Activated T-cell treated with anti-CD3 and anti-CD28 coated beads, Interleukin-2, amount 50 U/mL, for 72 hours (primary cell): ENCODE measurements at places on chromosomes 5 and 9.

- no peak for DNase-seq
These were observed 24.1 kb downstream of the WWC1 start for GRCh38 chr5:168315416-168316138.

- DNase-seq: no peak
These were observed 66.1 kb upstream of the TYRP1 start for GRCh38 chr9:12627096-12627495.

DNA sequence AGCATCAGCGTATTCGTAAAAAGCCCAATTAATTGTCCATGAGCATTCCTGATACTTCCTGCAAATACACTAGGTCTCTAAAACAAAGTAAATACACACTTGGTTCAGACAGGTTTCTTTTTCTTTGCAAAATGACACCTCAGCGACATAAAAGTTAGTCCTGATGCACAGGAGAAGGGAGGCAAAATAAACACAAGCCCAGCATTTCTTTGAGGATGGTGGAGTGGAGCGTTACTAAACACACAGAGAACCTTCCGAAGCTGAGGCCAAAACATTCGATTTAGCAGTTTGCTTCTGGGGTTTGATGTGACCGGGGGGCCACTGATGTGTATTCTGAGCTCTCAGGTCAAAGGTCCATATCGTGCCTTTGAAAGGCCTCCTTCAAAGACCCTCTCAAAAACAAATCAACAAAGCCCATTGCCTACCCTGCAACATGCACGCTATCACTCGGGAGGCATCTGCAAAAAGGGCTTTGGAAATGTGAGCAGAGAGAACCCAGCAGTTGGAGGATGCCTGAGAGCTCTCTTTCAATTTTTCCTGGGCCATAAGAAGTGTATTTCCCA is 268.4 kb upstream of the PANK3 start:
- DNase-seq: no peak

- DNase-seq: no peak
These were observed 66.2 kb downstream of the EXOSC2 start for GRCh38 chr9:130759738-130760137.

DNA sequence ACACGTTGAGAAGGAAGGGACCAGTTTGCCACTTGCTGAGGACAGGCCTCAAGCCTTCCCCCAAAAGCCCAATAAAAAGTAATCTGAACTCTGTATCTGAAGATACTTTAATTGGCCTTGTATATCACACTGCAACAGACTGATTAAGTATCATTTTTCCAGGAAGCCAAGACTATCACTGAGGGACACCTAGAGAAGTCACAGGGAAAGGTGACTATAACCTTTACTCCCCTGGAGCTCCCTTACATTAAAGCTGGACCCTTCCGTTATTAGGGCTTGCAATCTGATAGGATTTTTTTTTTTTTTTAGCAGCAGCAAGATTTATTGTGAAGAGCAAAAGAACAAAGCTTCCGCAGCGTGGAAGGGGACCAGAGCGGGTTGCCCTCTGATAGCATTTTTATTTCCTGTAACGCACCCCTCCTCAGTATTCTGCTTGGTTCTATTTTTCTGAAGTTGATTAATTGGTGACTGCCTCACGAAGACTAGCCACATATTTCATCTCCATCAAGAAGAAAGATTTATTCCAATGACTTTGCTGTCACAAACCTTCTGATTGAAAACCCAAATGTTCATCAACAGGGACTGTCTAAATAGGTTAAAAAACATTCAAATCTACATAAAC is 2.7 kb downstream of the CDC14B start:
- no peak for DNase-seq

DNA sequence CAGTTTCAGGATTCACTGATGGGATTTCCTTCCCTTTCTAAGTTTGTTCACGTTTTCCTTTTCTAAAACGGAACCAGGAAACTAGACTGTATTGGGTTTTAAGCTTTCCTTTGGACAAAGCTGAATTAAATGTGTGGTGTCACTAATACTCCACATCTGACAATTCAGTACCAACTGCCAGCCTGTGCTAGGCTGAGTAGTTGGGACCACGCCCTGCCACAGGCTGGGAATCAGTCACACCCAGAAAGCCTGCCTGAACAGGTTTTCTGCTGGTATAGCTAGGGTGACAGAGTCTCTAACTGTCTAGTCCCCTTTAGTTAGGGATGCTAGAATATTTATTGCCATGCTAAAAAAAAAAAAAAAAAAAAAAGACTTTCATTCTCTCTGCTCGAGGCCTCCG is 15.6 kb downstream of the SPACA9 start:
- DNase-seq: no peak

DNA sequence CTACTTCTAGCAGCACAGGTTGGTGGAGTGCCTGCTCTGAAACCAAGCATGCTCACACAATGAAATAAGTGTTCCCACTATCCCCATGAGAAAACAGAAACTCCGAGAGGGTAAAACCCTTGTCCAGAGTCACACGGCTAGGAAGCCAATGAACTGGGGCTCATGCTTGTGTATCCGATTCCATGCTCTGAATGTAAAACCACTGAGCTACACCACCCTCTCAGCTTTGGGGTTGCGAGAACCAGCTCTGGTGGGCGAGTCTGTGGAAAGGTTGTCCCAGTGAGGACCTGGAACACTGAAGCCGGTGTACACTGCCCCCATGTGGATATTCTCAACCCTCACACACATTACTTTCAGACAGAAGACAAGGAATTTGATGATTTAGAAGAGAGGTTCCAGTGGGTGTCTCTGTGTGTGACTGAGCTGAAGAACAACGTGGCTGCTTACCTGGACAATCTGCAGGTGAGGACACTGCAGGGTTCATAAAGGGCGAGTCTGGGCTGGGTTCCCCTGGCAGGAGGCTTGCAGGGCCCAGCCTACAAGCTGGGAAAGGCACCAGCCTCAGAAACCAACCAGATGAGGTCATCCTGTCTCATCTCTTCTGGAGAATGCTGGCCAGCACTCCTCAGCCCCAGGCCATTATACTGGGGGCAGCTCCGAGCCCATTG is 37.4 kb downstream of the ARHGEF37 start:
- DNase-seq: peak; percentile 28

- no peak for DNase-seq
These were observed 368 bp downstream of the SURF1 start for GRCh38 chr9:133355881-133356357.

- peak; percentile 64 for DNase-seq
These were observed 154.8 kb downstream of the PAX5 start for GRCh38 chr9:36878986-36879982.

DNA sequence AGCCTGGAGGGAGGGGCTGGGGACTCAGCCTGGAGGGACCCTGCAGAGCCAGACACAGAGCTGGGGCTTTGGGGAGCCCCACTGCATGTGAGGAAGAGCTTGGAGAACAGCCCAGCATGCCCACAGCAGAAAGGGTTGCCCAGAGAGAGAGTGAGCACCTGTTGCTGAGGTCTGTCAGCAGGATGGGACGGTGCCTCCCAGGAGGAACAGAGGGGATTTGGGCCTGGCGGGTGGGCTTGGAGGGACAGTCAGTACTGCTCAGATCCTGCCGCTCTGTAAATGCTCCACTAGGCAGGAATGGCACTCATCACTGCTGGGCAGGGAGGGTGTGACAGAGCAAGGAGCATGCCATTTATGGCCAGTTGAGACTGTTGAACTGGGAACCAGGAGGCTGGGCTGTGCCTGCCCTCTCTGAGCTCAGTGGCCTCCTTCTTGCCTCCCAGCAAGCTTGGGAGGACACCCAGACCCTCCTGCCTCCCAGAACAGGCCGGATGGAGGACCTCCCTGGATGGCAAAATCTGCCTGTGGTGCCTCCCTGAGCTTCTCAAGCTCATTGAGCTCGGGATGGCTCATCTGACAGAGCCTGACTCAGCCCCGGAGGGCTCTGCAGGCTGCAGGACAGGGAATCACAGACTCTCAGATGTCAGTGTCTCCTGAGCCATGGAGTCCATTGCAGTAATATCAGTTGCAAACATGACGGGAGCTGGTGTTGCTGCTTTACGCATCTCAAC is 786 bp upstream of the HRCT1 start:
- no peak for DNase-seq

DNA sequence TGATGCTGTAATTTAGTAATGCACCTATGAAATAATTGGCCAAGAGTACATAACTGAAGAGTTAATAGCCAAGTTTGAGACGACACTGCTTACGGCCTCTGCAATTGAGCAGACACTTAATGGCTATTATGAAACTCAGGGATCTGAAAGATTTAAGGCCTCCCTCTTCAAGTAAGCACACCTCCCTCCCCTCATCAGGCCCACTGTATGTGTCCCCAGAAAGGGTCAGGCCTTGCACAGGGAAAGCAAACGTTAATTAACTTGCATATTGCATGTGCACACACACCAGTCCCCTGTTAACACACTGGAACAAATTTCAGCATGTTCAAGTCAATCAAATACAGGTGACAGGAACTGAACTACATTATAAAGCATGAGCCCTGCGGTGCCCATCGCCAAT is 163.6 kb downstream of the SPOCK1 start:
- no peak for DNase-seq

- DNase-seq: no peak
These were observed 153.3 kb downstream of the CARTPT start for GRCh38 chr5:71872311-71872864.

DNA sequence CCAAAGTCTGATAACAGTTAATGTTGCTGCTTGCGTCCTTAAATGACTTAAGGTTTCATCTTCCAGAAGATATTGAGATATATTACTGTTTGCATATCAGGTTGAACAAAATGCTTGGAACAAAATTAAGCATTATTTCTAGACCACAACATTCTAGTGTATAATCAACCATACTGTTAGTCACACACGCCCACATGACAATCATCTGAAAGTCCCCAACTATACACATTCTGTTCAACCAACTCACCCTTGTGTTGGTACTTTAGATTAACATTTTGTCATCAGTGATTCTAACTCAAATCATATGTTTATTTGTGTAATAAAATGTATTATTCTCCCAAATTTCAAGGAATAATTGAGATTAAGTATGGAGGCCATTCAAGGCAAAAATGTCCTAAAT is 47.3 kb downstream of the LURAP1L start:
- no peak for DNase-seq
